ENCODE measurements at places on chromosomes 6 and 20.

DNA sequence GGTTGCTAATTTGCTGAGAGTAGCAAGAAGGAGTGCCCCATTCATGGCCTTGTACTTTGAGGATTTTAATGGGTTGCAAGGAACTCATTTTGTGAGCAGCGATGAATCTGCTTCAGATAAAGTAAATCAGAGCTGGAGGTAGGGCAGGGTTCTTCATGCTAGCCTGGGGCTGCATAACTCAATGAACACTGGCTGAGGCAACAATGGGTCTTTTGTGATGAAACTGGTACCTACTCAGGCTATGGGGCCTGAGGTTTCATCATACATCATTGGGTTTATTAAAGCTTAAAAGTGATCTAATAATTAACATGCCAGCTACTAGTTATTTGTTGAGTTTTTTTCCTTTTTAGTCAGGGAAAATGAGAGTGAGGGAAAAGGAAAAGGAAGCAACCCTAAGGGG, 106.9 kb downstream of the FAM50B start:
- DNase-seq: no peak

- no peak for DNase-seq
Observed at GRCh38 chr6:3517350-3517749, 60.5 kb upstream of the SLC22A23 start.

DNA sequence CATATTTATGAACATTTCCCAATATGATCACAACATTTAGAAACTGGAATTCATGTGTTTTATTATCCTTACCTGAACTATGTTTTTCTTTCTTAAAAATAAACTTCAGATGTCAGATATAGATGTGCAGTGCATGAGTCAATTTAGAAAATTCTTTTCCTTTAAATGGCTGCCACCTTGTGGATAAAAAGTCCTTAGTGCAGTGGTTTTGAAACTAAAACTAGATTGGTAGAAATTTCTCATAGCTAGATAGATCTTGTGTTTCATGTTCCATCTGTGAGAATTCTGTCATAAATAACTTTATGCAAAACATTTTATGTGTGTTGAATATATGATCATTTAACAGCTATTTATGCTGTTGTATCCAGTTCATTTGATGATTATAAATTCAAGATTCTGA, 134.9 kb downstream of the KLHL32 start:
- DNase-seq: peak; percentile 41

- DNase-seq: no peak
Observed at GRCh38 chr6:107585815-107586435, 96.0 kb downstream of the SOBP start.

GRCh38 chr6:160170018-160170680, 48.5 kb downstream of the SLC22A1 start:
- no peak for DNase-seq

- DNase-seq: no peak
Observed at GRCh38 chr6:25998379-25998778, 35.8 kb downstream of the TRIM38 start.

DNA sequence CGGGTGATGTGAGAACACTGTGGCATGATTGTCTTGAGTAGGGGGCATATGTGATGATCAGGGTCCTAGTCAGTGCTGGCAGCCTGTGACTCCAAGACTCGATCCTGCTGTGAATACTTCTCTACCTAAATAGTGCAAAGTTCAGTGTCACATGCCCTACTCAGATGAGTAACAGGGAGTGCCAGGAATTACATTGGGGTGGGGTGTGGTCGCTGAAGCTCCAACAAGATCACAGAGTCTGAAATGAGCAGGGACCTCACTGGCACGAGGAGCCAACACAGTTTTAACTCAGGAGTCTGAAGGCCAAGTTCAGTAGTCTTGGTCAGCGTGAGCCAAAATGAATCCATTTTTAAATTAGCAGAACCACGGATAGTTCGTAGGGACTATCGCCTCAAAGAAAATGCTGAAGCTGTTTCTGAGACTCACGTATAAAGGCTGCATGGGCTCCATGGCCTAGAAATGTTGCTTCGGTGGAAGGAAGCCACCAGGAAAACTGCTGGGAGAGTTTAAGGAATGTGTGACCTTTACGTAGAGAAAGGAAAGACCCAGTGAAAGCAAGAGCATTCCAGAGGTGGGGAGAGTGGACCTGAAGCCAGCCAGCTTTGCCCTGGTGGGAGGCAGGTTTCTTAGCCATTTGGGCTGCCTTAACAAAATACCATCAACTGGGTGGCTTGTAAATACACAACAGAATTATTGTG, 72.2 kb downstream of the RPP40 start:
- DNase-seq: peak; percentile 42

DNA sequence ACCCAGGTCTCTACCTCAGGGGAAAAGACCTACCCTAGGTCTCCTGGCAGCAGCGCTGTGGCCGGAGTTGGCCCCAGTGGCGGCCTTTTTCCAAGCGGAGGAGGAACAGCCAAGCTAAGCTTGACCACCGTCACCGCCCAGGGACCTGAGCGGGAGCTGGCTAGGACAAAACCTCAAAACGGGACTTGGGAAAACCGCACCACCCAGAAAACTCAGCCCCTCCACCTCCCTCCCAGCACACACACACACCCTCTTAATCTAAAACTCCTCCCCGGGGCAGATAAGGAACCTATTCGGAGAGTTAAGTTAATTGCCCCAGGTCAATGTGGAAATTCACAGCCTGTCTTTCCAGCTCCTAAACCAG, 2.7 kb upstream of the TRERF1 start:
- peak; percentile 47 for DNase-seq

GRCh38 chr20:59028812-59029211, 3.3 kb downstream of the ATP5F1E start:
- no peak for DNase-seq

DNA sequence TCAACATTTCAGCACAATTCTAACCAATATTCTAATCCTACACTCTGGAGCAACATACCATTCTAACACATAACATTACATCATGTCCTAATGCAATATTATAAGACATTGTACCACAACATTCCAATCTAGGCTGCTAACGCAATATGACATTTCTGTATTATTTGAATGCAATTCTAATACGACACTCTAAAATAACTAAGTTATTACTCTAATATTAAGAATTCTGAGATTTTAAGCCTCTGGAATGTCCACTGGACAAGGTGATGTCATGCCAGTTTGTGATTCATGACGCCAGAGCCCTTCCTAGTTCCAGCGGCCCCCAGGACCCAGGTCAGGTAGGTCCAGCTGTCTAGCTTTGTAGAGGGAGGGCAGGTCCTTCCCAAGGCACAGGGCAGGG, 69.7 kb upstream of the SIRPA start:
- no peak for DNase-seq

GRCh38 chr20:31930779-31931178, 21.1 kb downstream of the PDRG1 start:
- no peak for DNase-seq

DNA sequence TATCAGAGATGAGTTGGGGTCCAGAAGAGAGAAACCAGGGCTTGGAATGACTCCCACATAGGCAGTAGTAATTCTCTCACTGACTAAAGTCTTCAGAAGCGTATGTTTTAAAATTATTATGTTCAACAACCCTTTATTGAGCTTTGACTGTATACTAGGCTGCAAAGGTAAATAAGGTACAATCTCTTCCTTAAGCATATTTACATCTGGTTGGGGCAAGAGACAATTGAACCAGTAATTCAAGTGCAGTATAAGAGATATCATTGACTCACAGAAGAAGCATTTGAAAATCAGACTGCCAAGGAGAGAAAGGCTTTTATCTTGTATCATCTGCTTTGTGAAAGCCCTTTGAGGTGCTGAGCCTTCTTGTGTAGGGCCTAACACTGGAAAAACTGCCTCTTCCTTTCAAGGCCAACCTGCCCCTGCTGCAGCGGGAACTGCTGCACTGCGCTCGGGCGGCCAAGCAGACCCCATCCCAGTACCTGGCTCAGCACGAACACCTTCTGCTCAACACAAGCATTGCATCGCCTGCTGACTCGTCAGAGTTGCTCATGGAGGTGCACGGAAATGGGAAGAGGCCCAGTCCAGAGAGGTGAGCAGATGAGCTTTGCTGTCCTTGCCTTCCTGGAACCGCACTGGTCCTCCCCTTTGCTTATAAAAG, 39.3 kb upstream of the C20orf144 start:
- DNase-seq: no peak

- DNase-seq: no peak
Observed at GRCh38 chr20:13250251-13250650, 29.2 kb downstream of the ISM1 start.

DNA sequence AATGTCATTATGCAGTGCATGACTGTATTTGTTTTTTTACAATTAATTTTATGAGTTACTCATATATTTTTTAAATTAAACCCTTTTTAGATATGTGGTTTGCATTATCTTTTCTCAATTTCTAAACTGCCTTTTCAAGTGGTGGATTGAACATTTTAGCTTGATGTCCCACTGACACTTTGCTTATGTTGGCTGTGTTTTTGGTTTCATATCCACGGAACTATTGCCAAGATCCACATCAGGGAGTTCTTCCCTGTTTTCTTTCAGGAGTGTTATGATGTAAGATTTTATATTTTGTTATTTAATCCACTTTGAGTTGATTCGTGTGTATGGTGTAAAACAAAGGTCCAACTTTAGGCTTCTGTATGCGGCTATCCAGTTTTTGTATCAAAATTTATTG, 1144.9 kb upstream of the EYS start:
- no peak for DNase-seq

GRCh38 chr20:25315418-25316210, 67.7 kb downstream of the PYGB start:
- DNase-seq: no peak

DNA sequence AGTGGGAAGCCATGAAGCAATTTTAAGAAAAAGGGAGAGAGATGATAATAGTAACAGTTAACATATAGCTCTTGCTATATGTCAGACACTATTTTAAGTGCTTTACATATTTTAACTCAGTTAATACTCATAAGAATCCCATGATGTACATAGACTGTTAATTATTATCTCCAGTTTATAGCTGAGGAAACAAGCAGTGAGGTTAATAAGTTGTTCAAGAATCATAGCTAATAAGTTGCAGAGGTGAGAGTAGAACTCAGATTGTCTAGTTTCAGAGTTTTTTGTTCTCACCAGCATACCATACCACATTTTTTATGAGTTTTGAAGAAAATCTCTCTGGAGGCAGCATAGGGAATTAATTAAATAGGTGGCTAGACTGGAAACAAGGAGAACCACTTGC, 144.6 kb upstream of the MMS22L start:
- no peak for DNase-seq

DNA sequence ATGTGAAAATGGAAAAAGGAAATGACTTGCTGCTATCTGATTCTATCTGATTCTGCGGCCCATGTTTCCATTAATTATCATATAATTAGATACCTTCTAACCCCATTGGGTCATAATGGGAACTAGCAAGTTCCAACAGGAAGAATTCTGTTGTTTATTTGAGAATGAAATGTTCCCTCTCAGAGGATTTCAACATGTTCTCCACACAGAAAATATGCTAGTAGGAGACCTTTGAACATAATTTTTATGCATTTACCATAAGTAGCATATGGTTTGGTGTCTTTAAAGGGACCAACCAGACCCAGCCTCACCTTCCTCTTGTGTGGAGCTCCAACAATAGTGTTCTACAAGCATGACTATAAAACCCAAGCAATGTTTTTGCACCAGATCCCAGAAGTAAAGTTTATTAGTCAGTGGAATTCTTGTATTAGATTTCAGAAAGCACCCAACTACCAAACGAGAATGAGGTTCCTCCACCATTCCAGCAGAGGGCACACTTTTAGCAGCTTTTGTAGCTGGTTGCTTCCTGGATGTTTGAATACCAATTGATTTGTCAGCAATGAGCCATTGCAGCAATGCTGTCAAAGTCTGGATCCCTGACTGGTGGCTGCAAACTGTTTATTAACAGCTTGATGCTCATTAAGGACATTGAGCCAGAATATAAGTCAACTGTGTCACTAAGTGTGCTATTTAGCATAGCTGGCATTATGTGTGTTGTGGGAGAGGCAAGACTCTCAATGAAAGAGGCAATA, 143.6 kb upstream of the GJE1 start:
- DNase-seq: peak; percentile 93

- no peak for DNase-seq
Observed at GRCh38 chr6:154996841-154997311, 1.8 kb downstream of the TIAM2 start.

Data from HT-29 (cell line).